ENCODE measurements at places on chromosomes 6 and 20.

DNA sequence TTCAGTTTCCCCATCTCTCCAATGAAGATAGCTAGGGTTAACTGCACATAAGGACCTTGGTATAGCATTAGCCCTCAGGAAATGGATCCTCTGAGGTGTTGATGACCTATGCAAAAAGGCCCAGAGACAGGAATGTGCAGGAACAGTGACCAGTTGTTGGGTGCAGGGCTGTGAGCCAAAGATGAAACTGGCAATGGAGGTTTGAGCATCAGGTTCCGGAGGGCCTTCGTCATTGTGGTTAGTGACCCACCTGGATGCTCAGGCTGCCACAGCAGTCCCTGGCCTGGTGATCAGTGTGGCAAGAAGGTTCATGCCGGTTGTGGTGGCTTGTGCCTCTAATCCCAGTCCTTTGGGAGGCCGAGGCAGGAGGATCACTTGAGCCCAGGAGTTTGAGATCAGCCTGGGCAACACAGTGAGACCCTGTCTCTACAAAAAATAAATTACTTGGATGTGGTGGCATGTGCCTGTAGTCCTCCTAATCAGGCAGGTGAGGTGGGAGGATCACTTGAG, 43.7 kb downstream of the TM9SF4 start:
- no peak for DNase-seq

- DNase-seq, result no peak
Observed at GRCh38 chr6:107793191-107793590, 30.9 kb downstream of the SCML4 start.

DNA sequence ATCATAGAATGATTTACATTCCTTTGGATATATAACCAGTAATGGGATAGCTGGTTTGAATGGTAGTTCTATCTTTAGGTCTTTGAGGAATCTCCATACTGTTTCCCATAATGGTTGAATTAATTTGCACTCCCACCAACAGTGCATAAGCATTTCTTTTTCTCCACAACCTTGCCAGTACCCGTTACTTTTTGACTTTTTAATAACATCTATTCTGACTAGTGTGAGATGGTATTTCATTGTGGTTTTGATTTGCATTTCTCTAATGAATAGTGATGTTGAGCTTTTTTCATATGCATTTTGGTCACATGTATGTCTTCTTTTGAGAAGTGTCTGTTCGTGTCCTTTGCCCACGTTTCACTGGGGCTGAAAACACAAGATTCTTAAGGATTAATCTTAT, 107.3 kb downstream of the TINAG start:
- DNase-seq, result no peak

DNA sequence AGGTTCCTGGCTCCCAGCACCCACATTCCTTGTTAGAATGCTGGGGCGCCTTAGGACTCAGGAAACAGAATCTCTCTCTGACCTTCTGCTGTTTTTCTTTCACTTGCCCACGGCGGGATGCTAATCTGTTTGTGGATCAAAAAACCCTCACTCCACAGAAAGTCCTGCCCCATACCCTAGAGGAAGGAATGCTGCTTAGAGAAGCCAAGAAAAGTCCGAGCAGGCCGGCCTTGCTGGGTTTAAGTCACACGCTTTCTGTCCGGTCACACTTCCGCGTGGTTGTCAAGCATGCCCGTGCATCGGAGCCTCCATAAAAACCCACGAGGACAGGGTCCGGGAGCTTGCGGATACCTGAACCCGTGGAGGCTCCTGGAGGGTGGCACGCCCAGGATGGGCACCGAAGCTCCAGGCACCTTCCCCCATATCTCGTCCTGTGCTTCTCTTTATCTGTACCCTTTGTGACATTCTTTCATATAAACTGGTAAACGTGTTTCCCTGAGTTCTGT, 223.1 kb downstream of the NRN1 start:
- no peak for DNase-seq

DNA sequence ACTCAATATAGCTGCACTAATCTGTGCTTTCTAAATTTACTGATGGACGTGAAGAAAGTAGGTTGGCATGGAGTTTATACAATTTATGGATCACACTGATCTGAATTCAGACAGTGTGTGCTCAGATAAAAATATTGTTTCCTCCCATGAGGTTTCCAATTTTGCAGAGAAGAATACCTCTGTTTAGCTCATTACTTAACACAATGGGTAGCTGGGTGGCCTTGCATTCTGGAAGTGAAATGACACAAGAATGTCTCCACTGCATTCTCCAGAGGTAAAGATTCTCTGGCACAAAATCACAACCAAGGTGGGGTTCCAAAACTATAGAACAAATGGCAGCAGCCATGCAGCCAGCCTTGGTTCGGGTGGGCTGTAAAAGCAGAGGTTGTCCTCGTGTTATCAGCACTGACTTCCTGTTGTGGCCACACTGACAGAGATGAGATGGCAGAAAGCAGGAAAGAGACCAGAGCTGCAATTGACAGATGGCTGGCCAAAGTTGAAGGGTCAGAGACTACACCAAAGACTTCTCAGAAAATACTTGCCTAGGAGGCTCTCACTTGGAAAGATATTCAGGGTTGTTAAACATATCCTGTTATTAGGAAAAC, 50.2 kb downstream of the HDAC2 start:
- DNase-seq, result no peak
